ENCODE measurements at places on chromosomes 1 and 21. TPM values are rescaled to one million over a fixed set of nuclear protein-coding genes. Genes with fewer than 3 reads are reported as not detected.

The S100A7A gene
- polyA plus RNA-seq = not detected

- peak; percentile 6 for DNase-seq
Observed at GRCh38 chr1:216071262-216071661, 352.0 kb downstream of the USH2A start.

GRCh38 chr1:8027748-8028570 is 1.9 kb upstream of the ERRFI1 start:
- DNase-seq = no peak

DNA sequence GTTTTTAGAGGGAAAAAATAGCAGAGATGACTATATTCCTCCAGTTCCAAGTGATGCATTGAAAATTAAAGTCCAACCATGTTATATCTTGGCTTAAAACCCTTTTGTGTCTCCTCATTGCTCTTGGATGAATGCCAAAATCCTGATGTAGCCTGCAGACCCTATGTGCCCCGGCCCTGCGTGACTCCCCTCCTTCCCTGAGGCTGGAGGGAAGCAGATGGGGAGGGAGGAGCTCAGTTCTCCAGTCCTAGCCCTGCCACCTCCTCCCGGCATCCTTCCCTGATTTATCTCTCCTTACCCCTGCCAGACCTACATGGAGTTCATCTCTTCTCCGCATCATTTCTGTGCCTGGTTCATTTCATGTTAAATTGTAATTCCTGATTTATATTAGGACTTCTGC is 397.4 kb downstream of the PTPRU start:
- no peak for DNase-seq

DNA sequence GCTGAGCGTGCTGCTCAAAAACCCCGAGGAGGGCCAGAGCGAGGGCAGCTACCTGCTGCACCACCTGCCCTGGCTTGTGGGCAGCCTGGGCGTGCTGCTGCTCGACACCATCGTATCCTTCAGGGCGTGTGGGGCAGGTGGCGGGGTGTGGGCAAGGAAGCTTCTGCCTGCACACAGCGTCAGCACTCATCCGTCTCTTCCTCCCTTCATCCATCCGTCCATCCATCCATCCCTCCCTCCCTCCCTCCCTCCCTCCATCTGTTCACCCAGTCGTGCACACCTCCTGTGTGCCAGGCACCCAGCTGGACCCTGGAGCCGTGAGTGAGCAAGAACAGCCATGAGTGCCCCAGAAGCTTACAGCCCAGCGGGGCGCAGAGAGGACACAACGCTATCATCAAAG is 15.2 kb downstream of the SLC66A1 start:
- DNase-seq = no peak

GRCh38 chr1:147570907-147571306 is 29.6 kb downstream of the BCL9 start:
- DNase-seq = no peak

The CYP4A11 gene
- 50.3 TPM for polyA plus RNA-seq

Measured in right renal cortex interstitium (tissue), 3 donors.